Cortex of kidney (tissue), 1 donor: ENCODE measurements at places on chromosomes 5 and 9.

DNA sequence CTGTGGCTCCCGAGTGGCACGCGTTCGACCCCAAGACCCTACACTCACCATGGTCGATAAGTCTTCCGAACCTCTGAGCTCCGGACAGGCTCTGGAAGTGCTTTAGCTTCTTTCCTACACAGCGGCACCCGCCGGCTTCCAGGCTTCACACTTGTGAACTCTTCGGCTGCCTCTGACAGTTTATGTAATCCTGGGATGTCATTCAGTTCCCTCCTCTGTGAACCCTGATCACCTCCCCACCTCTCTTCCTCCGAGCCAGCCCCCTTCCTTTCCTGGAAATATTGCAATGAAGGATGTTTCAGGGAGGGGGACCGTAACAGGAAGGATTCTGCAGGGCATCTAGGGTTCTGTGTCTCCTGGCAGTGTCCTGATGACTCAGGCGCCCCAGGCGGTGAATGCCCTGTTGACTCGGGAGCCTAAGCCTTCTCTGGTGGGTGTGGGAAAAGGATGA, at the start of gene CD14:
Gene CD14 (minus strand): TSS at position 155 of the 451 bp plus-strand sequence. CDS start 104 bp downstream, at position 51.
- no peak for DNase-seq

- DNase-seq = no peak
Observed at GRCh38 chr9:112166176-112167140, 8.6 kb downstream of the SUSD1 start.

- DNase-seq = no peak
Observed at GRCh38 chr5:158409507-158409906, 550.6 kb upstream of the CLINT1 start.

GRCh38 chr9:122229485-122229837, 704 bp upstream of the LHX6 start:
- no peak for DNase-seq

GRCh38 chr9:26744191-26744965, 148.2 kb downstream of the CAAP1 start:
- DNase-seq = no peak

GRCh38 chr5:144273232-144274027, 102.8 kb downstream of the KCTD16 start:
- DNase-seq = no peak

DNA sequence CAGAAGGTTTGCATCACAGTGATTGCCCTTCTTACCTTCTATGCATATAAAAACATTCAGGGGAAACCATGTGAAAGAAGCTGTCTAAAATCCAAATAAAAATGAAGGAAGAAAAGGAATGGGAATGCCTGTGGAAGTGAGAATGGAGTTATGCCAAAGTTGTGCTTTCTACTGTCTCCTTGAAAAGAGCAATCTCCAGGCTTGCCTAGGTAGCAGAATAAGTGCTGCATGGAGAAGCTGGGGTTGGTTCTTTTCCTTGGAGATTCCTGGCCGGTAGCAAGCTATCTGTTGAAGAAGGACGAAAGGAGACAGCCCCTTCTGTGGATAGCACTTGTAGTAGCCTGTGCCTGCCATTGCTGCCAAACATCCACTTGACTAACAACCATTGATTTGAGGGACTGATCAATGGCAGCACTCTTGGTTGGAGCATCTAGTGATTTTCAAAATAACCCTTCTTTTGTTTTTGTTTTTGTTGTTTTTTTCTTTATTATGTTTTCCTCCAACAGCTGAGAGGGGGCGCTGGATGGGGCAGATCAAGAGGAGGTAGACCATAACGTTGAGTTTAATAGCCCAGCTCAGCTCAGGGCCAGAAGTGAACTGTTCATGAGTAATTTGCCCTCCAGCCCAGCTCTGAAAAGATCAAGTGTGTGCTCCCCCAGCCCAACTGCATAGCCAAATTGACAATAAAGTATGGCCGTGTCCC, 1.6 kb downstream of the PLCXD3 start:
- no peak for DNase-seq

GRCh38 chr9:131817627-131818026, 77.8 kb upstream of the RAPGEF1 start:
- DNase-seq = no peak

DNA sequence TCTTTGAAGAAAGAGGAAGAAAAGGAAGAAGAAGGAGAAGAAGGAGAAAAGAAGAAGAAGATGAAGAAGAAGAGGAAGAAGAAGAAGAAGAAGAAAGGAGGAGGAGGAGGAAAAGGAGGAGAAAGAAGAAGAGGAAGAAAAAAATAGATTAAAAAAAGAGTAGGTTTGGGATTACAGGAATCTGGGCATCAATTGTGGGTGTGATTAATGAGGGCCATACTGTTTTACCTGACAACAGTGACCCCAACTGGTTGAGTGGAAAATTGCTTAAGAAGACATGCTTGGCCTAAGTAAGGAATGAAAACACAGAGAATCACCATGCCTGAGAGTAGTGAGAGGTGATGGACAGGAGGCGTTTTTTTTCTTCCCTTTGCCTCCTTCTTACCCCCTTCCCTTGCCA, 114.6 kb downstream of the FAM170A start:
- DNase-seq = no peak

DNA sequence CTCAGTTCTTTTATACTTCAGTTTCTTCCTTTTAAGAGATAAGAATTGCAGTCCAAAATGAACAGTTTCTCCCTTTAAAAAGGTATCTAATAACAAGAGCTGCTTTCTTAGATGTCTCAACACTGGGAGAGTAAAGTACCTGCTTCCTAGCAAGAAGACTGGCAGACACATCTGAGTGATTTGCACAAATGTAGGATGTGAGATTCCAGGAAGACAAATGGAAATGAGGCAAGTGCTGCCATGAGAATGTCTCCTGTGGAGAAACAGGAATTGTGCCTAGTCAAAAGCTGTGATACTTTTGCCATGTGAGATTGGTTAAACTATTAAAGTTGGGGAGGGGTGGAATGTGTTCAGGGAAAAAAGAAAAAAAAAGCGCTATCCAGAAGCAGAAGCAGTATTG, 159.1 kb downstream of the HTR1A start:
- no peak for DNase-seq

GRCh38 chr9:78301466-78301865, 4.5 kb downstream of the PSAT1 start:
- no peak for DNase-seq

DNA sequence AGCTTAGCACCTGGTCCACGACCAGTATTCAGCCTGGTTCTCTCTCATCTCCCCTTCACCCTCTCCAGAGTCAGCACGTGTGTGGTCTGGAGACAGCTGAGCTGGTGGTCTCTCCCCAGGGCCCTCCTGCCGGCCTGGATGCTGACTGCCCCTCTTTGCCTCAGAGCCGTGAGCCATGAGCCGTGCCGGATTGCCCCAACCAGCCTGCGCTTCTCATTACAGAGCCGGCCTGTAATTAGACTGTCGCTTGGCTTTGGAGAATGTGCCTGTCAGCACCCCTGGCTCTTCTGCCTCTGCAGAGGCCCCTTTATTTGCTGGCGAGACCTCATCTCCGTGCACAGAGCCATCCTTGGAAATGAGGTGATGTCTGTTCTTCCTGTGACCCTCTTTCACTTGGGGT, 118.7 kb upstream of the BOD1 start:
- DNase-seq = no peak

GRCh38 chr5:38757451-38758245, 88.2 kb upstream of the OSMR start:
- no peak for DNase-seq

GRCh38 chr9:84669288-84670137, at the start of gene NTRK2:
Gene NTRK2, plus strand, starts transcription at chr9:84669729. Its CDS starts 1,020 bp downstream, at chr9:84670749.
- no peak for DNase-seq

DNA sequence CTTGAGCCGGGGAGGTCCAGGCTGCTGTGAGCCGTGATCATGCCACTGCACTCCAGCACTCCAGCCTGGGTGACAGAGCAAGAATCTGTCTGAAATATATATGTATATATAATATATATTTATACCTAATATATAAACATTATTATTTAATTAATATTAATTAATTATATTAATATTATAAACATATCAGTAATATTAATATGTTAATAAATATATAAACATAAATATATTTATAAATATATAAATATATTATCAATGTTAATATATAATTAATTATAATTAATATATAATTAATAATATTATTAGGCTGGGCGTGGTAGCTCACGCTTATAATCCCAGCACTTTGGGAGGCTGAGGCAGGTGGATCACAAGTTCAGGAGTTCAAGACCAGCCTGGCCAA, 41.1 kb downstream of the F2R start:
- DNase-seq = no peak

DNA sequence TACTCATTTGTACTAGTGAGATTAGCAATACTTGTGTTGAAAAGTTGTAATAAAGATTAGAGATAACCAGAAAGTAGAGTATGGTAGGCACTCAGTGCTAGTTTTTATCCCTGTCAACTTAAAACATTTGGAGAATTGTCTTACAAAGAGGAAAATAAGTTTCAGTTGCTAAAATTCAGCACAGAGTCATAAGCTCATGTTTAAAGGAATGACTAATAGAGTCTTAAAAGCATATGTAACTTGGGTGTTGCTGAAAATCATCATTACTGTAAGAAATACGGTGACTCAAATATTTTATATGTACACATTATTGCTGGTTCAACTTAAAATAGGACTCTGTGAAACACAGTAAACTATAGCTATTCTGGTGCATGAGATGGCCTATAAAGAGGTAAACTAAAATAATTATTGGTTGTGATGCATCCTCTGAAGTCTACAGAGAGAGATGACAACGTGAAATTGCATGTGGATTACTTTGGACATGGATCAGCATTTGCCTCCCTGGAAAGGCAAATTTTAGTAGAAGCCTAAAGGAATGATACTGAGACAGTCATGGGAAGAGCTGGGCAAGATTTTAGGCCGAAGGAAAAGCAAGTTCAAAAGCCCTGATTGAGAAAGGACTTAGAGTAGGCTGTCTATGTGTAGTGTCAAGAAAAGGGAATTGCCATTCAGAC, 34.6 kb downstream of the SGCD start:
- no peak for DNase-seq

GRCh38 chr5:171342362-171343111, 33.5 kb downstream of the TLX3 start:
- no peak for DNase-seq

DNA sequence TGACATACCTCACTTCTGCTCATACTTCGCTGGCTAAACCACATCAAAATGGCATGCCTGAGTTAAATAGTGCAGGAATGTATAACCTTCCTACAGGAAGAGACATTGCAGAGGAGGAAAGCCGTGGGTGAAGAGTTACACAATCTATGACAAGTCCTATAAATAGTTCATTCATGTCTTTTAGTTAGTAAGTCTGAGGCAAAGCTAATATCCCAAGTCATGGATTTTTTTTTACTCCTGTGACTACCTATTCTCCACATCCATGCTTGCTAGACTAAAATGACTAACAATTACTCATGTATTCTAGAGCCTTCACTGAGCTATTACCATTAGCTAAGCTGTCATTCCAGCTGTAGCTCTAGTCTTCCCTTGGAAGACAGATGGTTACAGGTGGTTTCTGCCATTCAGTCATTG, 391.3 kb downstream of the NR2F1-AS1 start:
- DNase-seq = no peak

GRCh38 chr5:134371834-134372340, 518 bp downstream of the UBE2B start:
- no peak for DNase-seq

GRCh38 chr5:4831325-4831724, 308.8 kb upstream of the ADAMTS16 start:
- DNase-seq = no peak

- no peak for DNase-seq
Observed at GRCh38 chr5:57929271-57929670, 446.7 kb upstream of the ACTBL2 start.

- DNase-seq = no peak
Observed at GRCh38 chr9:7979611-7980010, 180.0 kb upstream of the DMAC1 start.

- DNase-seq = no peak
Observed at GRCh38 chr5:88203981-88204750, 64.5 kb downstream of the TMEM161B start.

DNA sequence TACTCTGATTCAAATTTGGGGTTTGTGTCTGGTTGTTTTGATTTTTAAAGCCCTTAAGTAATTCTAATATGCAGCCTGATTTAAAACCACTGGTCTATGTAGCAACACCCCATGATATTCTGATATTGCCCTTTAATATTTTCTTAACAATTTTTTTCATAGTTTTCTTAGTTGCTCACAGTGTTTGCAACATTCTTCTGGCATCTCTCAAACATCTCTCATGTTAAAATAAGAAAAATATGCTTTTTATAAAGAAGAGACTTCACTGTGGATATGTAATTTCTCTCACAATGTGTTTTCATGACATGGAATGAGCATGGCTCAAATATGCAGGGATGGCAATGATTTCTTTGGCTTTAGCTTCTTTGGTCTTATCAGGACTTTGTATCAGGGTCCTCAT, 183.7 kb downstream of the TAF11L14 start:
- no peak for DNase-seq

DNA sequence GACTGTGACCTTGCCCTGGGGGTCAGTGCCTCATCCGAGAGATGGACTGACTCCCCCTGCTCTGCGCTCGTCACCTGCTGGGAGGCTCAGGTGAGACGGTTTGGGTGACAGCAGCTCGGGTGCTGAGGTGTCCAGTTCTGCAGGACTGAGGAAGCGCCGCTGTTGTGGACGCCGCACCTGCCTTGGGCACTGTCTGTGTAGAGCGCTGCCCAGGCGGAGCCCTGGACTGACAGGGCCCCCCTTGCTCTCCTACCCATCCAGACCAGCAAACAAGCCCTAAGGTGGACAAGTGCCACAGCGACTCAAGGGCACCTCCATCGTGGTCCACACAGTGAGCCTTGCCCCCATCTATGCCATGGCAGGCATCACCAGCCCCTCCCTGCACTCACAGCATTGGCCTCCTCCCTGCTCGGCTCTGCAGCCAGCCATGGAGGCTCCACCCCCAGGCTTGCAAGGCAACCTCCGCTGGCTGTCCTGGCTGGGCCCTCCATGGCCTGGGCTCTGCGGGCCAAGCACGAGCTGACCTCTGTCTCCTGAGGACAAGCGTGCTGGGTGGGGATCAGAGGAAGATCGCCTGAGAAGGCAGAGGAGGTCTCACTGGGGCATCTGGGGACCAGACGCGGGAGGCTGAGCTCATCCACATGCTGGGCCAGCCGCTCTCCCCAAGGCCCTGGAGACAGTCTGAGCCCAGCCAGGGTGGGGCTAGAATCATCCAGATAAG, 87.1 kb upstream of the COL5A1 start:
- no peak for DNase-seq

GRCh38 chr5:164306662-164307061, 801.2 kb downstream of the MAT2B start:
- DNase-seq = no peak

DNA sequence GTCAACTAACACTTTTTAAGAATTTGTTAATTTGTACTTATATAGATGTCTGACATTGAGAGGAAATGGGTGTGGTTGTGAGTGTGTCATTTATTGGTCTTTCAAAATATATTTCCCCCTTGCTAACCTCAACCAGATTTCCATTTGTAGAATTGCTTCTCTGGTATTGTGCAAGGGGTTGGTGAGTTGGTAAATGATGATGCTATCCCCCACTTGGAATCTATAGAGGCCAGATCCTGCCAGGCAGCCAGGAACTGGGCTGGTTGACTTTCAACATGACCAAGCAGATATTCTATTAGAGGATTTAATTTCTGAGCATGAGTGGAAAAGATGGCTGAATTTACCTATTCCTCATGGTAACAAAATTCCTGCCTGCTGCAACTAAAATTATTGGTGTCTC, 306.6 kb upstream of the KIF2A start:
- DNase-seq = no peak
